ENCODE measurements at places on chromosomes 3 and 15.

GRCh38 chr15:37083610-37084009 lies 16.7 kb downstream of the MEIS2 start:
- no peak for DNase-seq

- no peak for DNase-seq
These were observed 51.4 kb upstream of the IGF1R start for GRCh38 chr15:98596885-98597392.

DNA sequence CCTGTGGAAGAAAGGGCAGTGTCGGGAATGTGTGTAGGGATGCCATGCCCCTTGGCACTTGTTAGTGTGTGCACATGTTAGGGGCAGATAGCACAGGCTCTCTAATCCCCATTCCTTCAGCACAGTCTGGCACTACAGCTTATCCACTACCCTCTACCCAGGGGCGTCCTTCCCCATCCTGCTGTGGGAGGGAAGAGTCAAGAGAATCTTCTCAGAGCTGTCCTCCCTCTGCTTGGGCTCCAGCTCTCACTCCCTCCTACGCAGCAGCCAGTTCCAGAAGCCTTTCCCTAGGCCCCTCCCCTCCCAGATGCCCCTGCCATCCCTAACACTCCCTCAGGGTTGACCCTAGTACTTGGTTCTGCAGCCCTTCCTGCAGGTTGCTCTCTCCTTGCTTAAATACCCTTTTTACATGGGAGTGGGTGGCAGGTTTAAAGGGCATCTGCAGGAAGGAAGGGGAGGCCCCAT lies 815 bp upstream of the GRM2 start:
- no peak for DNase-seq

GRCh38 chr3:3191675-3192285 lies 12.3 kb upstream of the CRBN start:
- DNase-seq: no peak

DNA sequence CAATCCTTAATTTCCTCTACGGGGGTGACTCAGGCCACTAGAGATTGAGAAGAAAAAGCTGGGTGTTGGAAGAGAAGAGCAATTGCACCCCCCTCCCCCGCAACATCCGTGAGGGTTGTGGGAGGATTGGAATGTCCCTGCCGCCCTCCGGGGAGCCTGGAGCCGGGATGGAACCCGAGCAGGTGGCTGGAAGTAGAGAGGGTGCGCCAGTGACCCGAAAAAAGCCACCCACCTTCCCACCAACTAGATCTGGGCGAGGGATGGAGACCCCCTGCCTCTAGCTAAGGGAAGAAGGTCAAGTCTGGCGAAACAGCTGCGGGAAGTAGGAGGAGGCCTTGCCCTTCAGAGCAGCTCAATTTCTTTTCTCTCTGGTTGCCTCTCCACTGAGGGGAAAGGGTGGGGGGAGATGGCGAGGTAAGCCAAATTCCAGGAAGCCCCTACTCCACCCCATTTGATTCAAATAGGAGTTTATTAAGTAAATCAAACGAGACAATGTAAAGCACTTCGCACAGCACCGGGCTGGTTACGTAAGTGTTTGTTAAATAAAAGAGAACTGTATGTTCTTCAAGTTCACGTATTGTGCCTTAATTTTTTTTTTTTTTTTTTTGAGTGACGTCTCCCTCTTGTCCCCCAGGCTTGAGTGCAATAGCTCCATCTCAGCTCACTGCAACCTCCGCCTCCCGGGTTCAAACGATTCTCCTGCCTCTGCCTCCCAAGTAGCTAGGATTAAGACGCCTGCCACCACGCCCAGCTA lies 1.1 kb upstream of the WWTR1 start:
- peak; percentile 87 for DNase-seq

GRCh38 chr3:185701611-185702261 lies 115.6 kb downstream of the SENP2 start:
- DNase-seq: no peak

All from GM03348 (cell line).